Pericardium fibroblast (primary cell): ENCODE measurements at places on chromosomes 11 and 22. TPM values are rescaled to one million over a fixed set of nuclear protein-coding genes. Genes with fewer than 3 reads are reported as not detected.

NXPE2 gene
- total RNA-seq = 0.26 TPM in 1 of 2 replicates, not detected in the other

CACNA1I gene
- total RNA-seq = not detected in 2 replicates

ACCSL gene
- total RNA-seq = not detected in 2 replicates

KBTBD3 gene
- 0.47 and 0.85 TPM in 2 replicates for total RNA-seq

SLC7A4 gene
- total RNA-seq = 0.51 and 2.7 TPM in 2 replicates

MPZL2 gene
- not detected in 2 replicates for total RNA-seq

SIAE gene
- total RNA-seq = 20.9 and 25.6 TPM in 2 replicates

PANX2 gene
- 0.35 and 0.60 TPM in 2 replicates for total RNA-seq

LDHAL6A gene
- total RNA-seq = not detected in 2 replicates

NCAPD3 gene
- total RNA-seq = 6.2 and 11.4 TPM in 2 replicates
